ENCODE measurements at places on chromosomes 7 and 10.

DNA sequence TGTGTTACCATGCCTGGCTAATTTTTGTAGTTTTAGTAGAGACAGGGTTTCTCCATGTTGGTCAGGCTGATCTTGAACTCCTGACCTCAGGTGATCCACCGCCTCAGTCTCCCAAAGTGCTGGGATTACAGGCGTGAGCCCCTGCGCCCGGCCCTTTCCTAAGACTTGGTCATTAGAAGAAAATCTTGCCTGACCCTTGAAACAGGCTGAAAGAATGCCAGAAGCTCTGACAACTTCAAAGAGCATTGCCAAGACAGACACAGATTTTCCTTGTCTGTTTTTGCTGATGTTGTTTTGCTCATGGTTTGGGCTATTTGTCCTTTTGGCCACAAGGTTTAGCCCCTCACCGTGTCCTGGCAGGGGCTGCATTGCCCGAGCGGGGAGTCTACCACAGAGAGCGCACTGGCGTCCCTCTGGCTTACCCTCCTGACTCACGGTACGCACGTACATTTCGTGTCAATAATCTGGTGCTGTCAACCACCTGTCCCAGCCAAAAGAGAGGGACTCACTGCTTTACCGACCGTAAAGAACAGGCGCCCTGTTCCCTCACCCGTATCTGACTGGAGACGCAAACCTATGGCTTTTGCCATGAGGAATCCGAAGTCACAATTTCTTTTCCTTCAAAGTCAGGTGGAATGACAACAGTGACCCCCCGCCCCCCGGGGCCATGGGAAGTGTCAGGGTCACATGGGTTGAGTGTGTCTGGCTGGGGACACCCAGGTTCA is 10.1 kb upstream of the INPP5A start:
- no peak for DNase-seq

GRCh38 chr10:130160775-130161174 is 24.6 kb downstream of the GLRX3 start:
- no peak for DNase-seq

DNA sequence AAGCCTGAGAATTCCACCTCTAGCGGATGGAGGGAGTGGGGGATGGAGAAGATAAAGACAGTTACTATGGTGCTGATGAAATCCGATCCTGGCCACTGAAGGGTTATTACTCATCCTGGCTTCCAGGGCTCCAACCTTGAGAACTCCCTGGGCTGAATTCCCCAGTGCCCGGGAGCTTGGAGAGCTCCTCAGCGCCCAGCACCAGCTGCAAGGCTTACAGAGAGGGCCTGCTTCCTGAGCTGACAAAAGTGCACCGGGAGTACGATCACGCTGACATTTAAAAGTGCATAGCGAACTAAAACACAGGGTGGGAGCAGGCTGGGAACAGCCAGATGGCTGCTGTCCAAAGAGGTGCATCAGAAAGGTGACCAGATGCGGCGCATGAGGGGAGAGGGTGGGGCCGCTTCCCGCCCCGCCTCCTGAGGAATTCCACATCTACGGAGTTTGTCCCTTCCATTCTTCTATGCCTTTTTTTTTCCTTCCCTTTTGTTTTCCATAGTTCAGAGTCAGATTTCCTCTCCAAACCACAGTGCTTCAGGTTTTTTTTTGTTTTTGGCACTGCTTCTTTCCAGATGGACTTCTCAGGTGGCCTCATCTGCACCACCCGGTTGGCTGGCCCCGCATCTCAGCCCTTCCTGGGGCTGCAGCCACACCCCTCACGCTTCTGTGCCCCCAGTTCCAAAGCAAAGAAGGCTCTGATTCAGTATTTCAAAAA is 62.4 kb upstream of the MKRN1 start:
- no peak for DNase-seq

DNA sequence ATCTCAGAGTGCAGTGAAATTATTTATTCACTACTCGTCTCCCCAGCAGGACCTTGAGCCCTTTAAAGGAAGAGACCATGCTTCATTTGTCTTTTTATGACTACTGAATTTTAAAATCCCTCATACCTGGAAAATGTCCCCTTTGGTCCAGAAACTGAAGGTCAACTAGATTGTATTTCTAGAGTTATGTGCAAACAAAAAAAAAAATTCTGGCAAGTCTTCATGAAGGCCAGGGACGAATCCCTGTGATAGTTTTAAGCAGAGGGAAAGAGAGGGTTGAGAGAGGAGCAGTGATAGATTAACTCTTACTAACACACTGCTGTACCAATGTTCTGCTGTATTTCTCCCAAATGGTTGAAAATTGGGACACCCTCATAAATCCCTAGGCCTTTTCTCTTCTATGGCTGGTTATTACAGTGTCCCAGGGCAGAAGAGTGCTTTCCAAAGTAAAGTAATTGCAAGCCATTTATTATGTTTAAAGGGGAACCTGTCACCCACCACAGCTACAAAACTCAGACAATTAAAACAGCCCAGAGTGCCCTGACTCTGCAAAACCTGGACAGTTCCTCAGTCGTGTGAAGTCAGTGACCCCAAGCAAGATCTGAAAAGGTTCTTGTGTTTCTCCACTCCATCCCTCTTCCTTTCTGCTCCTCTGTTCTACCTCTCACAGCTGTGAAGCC is 182.8 kb upstream of the AOAH start:
- DNase-seq, result no peak

GRCh38 chr7:18788026-18788425 is 292.5 kb downstream of the HDAC9 start:
- DNase-seq, result no peak

DNA sequence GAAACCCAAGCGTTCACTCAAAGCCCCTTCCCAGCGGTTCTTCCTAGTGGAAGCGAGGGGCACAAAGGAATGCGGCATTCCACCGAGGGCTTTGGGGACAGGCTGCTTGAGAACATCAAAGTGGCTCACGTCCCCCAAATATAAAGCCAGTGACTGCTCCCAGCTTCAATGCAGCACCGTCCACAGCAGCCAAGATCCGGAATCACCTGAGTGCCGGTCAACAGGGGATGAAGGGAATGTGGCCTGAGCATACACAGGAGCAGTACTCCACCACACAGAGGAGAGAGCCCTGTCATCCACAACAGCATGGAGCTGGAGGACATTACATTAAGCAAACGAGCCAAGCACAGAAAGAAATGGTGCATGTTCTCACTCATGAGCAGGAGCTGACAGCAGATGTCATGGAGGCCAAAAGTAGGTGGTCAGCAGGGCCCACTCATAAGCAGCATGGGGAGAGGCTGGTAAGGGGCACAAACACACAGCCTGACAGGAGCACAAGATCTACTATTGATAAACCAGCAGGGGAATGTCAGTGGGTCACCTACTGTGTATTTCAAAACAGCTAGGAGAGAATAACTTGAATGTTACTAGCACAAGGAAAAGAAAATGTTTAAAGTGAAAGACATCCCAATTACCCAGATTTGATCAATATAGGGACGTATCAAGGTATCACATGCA is 79.5 kb downstream of the DIP2C start:
- DNase-seq, result no peak

DNA sequence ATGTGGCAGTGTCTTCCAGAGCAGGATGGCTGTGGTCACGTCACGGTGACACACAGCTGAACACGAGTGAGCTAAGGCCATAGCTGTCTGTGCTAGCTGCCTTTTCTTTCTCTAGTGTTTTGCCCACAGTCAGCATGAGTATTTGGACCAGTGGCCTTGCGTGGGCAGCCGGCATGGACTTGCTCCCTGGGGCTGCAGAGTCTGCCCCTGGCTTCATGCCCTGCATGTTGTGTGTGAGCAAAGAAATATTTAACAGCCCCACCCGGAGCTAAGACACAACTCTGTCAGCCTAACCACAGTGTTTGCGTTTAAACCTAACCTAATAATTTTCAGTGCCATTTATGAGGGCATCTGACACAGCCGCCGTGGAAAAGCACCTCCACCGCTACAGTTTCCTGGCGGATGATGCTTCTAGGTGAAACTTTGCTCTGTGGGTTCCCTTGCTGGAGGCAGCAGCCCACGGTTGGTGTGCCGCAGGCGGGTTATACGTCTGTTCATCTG is 14.6 kb downstream of the CHST12 start:
- peak; percentile 60 for DNase-seq

GRCh38 chr10:79382491-79382941 is 35.2 kb downstream of the PPIF start:
- no peak for DNase-seq

- no peak for DNase-seq
Measured at GRCh38 chr7:107946881-107947280, 55.9 kb downstream of the DLD start.

- no peak for DNase-seq
Measured at GRCh38 chr10:105540381-105540780, 899.3 kb downstream of the SORCS3 start.

- no peak for DNase-seq
Measured at GRCh38 chr7:123208793-123209192, 9.0 kb upstream of the SLC13A1 start.

DNA sequence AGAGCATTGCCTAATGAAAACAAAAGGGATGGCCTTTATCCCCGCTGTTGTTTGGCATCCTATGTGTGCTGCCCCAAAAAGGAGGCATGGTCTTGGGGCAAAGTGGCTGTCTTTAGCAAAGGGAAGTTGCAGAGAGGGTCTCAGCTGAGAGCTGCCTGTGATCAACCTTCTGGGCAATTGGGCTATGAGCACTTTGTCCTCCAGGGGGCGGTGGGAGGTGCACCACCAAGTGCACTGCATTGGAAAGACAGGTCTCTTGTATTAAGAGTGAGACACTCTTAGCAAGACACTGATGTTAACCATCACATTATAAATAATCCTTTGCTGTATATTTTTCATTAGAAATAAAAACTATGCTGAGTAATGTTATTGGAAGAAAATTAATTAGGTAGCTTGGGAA is 314.8 kb downstream of the POM121L12 start:
- DNase-seq, result no peak

GRCh38 chr7:26372249-26372648 is 80.6 kb downstream of the SNX10 start:
- no peak for DNase-seq

DNA sequence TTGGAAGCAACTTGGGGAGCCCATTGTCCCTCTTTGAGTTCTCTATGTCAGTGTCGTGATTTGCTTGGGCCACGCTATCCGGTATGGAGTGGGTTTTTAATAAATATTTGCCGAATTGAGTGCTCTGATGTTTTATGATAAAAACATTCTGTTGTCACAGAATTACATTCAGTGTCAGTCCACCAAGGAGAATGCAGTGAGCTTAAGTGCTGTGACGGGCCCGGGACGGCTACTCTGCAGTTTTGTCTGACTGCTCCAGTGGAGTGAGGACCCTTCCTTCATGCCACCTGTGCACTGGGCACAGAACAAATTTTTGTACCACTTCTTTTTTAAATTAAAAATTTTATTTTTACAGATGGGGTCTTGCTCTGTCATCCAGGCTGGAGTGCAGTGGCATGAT is 76.0 kb downstream of the CARD11 start:
- no peak for DNase-seq

DNA sequence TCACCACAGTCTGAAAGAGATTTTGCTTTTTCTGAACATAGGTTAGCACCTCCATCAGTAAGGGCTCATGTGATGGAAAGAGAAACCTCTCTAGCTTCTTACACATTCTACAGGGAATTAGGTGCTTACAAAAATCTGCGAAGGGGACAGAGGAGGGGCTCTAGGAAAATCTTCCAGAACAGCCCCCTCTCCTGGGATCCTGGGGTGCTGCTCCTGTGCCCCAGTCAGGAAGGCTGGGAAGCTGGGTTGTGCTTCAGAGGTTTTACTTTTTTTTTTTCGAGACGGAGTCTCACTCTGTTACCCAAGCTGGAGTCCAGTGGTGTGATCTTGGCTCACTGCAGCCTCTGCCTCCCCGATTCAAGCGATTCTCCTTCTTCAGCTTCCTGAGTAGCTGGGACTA is 7.5 kb upstream of the FAM171A1 start:
- no peak for DNase-seq

DNA sequence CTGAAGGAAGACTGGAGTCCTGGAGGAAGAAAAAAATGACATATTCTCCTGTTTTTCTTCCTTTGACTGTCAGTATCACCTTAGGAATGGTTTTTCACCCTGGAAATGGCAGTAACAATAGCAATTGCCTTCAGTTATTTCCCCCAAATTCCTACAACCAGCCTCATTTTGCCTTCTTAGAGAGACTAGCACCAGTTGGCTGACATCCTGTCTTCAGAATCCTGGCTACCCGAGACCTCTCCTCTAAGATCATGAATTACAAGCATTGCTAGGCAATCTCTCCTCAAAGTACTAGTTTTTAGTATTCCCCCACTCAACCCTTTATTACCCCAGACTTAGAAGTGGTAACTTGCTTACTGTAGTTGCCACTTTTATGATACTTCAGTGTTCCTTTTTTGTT is 53.4 kb downstream of the TAS2R16 start:
- no peak for DNase-seq
